HFFc6 (cell line): ENCODE measurements at places on chromosomes 7 and 10. TPM values are rescaled to one million over a fixed set of nuclear protein-coding genes. Genes with fewer than 3 reads are reported as not detected.

Gene GPRIN2
- total RNA-seq: not detected in 3 replicates

Gene KLHL7
- 26.0 to 30.7 TPM (median 27.0 TPM) in 3 replicates for total RNA-seq

Gene SEMA3D
- 15.2 to 22.7 TPM (median 20.1 TPM) in 3 replicates for total RNA-seq

Gene DIP2C
- total RNA-seq: 23.4 to 27.0 TPM (median 26.9 TPM) in 3 replicates

Gene TNS3
- 57.2 to 77.0 TPM (median 70.5 TPM) in 3 replicates for total RNA-seq

Gene MKX
- total RNA-seq: 40.8 to 93.1 TPM (median 84.5 TPM) in 3 replicates

Gene GAD2
- not detected in 3 replicates for total RNA-seq

Gene TMEM213
- not detected in 3 replicates for total RNA-seq

Gene OPALIN
- total RNA-seq: not detected in 3 replicates

Gene IKZF1
- not detected in 3 replicates for total RNA-seq

Gene UBE2D4
- total RNA-seq: 13.4 to 15.7 TPM (median 15.2 TPM) in 3 replicates

Gene WEE2
- not detected in 3 replicates for total RNA-seq

Gene PRR15
- total RNA-seq: 0.10 to 0.45 TPM (median 0.36 TPM) in 3 replicates

Gene LIPA
- 107 to 212 TPM (median 143 TPM) in 3 replicates for total RNA-seq

Gene PRLHR
- total RNA-seq: not detected in 2 replicates

Gene ATP5MK
- total RNA-seq: 393 to 449 TPM (median 428 TPM) in 3 replicates

Gene LIPK
- total RNA-seq: not detected in 3 replicates

Gene SPDYE11
- not detected in 3 replicates for total RNA-seq

Gene FAM237B
- not detected in 2 replicates for total RNA-seq

Gene STEAP1
- 19.6 to 67.1 TPM (median 39.7 TPM) in 3 replicates for total RNA-seq

Gene FAM25C
- not detected in 3 replicates for total RNA-seq

Gene PRSS2
- not detected in 3 replicates for total RNA-seq
